IMR-90 (cell line): ENCODE measurements at places on chromosomes 7 and 10.

DNA sequence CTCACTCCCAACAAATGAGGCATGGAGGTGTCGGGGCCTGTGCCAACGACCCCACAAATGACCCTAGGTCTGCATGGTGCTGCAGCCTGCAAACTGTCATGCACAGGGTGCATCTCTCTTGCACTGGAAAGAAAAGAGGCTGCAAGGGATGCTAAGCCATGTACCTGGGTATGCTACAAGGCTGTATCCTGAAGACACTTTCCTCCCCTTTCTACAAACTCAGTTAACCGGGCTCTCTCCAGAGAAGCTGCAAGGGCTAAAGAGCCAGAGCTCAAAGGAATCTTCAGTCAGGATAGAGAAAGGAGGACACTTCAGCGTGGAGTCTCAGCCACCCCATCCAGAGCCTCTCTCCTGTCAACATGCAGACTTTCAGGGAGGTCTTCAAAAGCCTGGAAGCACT, 449.0 kb downstream of the GRID1 start:
- no peak for DNase-seq

- peak; percentile 99 for DNase-seq
Observed at GRCh38 chr7:93011351-93012294, 106.2 kb downstream of the SAMD9 start.

GRCh38 chr7:117019786-117020590, 66.7 kb downstream of the ST7 start:
- peak; percentile 97 for DNase-seq

DNA sequence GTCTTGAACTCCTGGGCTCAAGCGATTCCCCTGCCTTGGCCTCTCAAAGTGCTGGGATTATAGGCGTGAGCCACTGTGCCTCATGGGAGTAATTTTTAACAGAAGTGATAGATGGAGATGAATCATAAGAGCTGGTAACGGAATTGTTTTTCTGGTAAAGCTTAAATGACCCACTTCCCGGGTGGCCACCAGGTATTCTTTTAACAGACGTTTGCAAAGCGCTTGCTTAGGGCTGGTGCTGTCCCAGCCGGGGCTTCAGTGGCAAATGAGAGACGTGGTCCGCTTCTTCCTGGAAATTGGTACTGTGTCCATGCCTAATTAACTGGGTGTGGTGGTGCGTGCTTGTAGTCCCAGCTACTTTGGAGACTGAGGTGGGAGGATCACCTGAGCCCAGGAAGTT, 23.5 kb downstream of the CAMK1D start:
- no peak for DNase-seq

DNA sequence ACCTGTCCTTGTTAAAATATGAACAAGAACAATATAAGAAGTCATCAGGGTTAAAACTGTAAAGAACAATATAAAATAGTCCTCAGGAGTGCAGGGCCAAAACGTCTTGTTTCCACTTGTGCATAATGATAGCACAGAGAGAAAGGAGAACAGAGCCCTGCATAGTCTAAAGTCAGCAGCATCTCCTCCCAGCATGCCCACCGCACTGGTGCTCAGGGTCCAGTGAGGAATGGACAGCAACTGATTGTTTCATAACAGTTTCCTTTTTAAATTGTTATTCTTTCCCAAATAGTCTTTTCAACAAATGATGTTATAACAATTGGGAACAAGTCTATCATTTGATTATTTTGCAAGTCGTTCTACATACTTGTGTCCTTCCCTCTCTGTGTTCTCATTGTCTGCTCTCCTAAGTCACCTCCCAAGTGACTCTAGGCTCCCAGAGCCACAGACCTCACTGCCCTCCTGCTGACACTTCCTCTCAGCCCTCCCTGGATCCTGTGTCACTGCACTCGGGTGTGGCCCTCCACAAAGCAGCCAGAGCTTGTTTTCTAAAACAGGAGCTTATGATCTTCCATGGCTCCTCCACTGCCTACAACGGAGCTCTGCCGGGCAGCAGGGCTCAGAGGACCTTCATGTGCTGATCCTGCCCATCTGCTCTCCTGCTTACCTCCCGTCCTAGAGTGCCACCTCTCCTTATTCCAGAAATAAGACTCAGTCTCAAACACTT, 27.6 kb downstream of the COBL start:
- DNase-seq = no peak

- DNase-seq = peak; percentile 78
Observed at GRCh38 chr10:101441541-101442455, 87.8 kb downstream of the BTRC start.

GRCh38 chr7:141359740-141360415, 191.3 kb upstream of the AGK start:
- no peak for DNase-seq

GRCh38 chr7:64618785-64619456, 47.0 kb upstream of the ZNF107 start:
- peak; percentile 60 for DNase-seq

- DNase-seq = no peak
Observed at GRCh38 chr10:29734962-29735627, 100.3 kb upstream of the SVIL start.

DNA sequence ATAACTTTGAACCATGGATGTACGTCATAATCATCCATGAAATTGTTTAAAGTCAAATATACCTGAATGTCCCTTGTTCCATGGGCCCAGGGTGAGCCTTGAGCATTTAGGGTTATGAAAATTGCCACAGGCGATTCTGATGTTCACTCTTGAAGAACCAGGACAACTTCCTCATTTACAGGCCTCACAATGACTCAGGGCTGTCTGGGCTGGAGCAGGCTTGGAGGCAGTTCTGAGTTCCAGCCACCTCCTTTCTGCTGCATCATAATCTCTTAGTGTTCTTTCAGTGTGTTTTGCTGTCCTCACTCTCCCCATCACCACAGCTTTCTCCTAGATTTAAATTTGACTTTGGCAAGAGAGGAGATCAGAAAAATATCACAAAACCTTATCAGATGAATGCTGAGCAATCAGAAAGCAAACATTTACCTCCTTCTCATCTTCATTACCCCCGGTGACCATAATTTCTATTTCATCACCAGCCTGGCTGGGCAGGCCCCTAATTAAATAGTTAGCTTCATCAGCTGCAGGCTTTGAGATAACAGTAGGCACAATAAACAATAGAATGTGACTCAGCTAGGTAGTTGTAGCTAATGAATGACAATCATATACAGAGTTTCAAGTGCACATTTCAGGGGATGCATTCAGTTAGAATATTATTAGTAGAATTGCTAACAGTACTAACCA, 571.0 kb downstream of the SH2D4B start:
- DNase-seq = peak; percentile 3

DNA sequence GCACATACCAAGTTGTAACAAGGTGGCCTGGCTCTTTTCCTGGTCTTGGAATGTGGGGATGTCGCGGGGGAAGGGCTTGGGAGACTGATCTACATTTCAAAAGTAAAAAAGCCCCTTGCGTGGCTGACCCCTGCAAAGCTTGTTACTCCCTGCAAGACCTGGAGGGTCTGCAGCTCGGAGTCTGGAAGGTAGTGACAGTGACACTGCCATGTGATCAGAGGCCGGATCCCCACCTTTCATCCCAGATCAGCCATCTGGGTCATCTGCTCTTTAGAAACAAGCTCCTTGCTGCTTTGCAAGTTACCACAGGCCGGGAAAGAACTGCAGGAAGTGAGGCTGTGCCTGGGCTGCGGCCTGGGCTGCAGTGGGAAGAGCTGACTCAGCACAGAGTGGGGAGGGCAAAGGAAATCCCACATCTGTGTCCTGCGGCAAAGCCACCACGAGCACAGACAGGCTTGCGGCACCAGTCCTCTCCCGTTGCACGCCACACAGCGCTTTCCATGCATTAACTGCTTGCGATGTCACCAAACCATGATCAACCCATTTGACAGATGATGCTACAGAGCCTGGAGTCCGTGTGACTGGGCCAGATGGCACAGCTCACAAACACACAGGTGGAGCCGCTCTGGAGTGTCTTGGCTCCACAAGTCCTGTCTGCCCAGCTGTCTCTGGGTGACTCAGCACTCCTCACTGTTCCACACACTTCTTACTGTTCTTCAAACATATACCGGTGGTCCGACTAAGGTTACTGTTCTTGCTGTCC, 97.7 kb downstream of the SH3PXD2A start:
- DNase-seq = peak; percentile 88

- no peak for DNase-seq
Observed at GRCh38 chr10:1465993-1466764, 271.1 kb downstream of the ADARB2 start.

DNA sequence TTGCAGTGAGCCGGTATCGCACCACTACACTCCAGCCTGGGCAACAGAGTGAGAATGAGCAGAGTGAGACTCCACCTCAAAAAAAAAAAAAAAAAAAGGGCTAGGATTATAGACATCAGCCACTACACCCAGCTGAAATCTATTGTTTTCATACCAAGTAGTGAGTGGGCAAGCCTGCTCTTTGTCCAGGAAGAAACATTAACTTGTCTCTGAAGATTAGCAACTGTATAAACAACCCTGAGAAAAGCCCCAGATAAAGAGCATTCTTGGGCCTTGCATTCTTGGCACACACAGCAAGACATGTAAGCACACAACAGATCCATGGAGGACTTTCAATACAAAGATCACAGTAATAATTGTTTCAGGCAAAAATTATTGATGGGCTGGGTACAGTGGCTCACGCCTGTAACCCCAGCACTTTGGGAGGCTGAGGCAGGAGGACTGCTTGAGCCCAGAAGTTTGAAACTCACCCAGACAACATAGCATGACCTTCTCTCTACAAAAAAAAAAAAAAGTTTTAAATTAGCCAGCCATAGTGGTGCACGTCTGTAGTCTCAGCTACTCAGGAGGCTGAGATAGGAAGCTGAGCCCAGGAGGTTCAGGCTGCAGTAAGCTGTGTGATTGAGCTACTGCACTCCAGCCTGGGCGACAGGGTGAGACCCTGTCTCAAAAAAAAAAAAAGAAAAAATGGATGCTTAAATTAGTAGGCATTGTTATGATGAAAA, 4.4 kb downstream of the PSPH start:
- peak; percentile 88 for DNase-seq

DNA sequence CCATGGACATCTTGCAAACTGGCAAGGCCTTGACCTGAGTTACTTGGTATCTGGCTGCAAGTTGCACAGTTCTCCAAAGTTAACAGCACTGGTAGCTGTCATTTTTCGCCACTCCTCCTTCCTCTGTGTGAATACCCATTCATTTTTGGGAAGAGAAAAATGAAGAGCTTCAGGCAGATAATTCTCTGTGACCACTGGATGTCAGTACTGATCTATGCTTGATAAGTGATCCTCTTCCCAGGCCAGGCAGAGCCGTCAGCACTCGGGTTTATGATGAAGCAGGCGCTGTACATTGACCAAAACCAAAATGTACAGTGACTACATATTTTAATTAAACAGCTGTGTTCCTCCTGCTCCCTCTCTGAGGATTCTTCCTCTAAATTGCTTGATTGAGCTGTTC, 55.9 kb upstream of the PDZD8 start:
- DNase-seq = no peak

- DNase-seq = peak; percentile 54
Observed at GRCh38 chr10:35517431-35518181, 87.5 kb upstream of the GJD4 start.

- no peak for DNase-seq
Observed at GRCh38 chr7:4025210-4025609, 656.9 kb upstream of the FOXK1 start.

DNA sequence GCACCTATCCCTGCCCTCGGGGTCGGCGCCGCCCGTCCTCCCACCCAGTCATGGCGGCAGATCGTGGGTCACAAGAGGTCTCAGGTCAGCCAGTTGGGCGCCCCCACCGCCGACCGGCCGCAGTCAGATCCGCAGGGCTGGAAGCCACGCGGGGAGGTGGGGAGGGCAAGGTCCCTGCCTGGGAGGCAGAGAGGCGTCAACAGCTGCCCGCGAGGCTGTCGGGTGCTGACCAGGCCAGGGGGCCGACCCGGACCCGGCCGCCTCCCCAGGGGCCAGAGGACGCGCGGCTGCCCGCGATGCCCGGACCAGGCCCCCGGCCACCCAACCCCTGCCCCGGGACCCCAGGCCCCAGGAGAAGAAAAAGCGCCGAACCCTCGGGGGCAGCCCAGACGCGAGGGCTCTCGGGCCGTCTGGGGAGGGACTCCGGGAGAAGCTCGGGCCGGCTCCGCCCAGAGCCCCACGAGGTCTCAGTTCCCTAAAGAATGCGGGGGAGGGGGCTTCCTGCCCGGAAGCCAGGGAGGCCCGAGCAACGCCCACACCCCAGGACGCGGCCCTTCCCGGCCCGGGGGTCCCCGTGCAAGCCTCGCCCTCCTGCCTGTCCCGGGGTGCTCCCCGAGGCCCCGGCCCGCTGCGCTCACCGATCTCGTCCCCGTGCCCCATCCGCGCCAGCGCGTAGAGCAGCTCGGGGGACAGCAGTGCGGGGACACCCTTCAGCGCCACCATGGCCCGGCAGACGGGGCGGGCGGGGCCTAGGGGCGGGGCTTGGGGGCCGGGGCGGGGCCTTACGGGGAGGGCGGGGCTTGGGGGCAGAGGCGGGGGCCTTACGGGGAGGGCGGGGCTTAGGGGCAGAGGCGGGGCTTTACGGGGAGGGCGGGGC, at the start of gene FUOM:
FUOM (minus strand) TSS at position 735 of the 877 bp plus-strand sequence; CDS start at position 723, 12 bp downstream.
- DNase-seq = peak; percentile 29

DNA sequence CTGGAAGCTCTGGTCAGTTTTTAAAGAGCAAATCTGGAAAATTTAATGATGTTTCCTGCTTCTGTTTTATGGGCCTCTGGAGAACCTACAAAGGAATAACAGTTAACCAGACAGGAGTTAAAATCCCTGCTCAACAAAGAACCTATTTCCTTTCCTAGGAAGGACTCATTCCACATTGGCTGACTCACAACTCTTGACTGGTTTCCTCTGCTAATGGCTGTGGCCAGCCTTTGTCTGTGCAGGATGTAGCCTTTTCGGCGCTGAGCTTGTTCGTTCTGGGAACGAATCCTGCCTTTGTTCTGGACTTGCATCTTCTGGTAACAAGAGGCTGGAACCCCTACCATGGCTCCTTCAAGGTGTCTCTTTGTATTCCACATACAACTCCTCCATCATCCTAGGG, 112.8 kb upstream of the PDCD4 start:
- DNase-seq = peak; percentile 62

DNA sequence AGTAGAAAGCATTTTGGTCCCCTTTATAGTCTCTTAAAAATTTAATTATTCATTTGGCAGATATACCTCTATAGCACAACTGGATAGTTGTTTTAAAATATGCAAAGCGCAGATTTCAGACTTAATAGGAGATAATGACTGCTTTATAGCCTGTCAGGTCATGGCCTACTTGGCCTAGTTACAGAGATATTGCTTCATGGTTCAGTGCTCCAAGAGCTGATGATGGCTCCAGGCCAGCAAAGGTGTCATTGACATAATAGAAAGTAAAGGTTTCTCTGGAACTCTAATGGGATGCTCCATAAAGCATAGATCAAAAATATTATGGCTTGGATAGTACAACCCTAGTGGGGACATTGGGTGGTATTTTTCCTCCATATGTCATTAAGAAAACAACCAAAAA, 285.7 kb downstream of the NXPH1 start:
- DNase-seq = no peak

DNA sequence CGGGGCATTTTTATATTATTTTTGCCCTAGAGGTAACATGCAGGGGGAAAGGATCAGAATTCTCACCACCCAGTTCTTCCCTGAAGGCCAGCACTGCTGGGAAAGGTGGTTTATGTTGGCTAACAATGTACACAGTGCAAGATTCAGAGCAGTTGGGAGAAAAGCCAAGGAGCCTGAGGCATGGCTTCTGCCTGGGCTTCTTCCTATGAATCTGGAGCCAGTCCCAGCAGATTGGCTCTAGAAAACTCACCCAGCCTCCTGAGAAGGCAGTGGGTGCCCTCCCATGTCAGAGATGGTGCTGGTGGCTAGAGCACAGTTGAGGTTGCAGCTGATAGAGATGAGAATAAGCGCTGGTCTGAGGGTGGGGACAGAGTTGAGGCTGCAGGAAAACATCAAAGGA, 44.7 kb upstream of the GPR26 start:
- no peak for DNase-seq

GRCh38 chr10:91880310-91880709, 29.0 kb downstream of the FGFBP3 start:
- DNase-seq = no peak
